ENCODE measurements at places on chromosomes 16 and 17.

- DNase-seq: no peak
Observed at GRCh38 chr17:27366437-27366836, 72.5 kb downstream of the WSB1 start.

DNA sequence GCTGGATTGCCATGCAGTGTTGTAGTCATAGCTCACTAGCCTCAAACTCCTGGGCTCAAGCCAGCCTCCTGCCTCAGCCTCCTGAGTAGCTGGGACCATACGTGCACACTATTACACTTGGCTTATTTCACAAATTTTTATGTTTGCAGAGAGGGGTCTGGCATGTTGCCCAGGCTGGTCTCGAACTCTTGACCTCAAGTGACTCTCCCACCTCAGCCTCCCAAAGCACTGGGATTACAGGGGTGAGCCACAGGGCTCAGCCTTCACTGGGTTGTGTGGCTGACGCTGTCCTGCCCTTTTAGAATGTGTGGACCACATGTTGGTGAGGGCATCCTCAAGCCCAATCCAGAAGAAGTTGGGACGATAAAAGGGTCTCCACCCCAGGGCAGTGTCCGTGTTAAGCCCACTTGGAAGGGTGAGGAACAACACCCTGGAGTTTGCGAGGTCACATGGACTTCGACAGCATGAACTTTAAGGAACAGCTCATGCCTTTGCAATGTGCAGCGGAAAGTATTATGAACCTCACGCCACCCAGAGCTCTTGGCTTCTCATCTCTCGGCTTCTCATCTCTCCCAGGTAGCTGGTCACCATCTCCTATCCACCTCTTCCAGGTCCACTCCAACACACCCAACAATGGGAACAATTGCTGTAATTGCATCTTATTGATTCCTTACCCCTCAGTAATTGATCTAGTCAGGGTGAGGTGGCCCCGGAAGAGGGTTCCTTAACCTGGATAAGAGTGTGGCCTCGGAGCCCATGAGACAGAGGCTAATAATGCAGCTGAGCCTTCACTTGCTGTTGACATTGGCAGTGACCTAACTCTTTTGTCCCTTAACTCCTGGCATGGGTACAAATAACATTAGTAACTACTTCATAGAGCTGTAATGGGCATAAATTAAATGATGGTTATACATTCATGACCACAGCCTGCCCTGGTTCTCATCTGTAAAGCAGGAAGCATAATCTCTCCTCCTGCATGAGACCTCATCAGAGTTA lies 6.7 kb downstream of the FOXL1 start:
- DNase-seq: no peak

- DNase-seq: no peak
Observed at GRCh38 chr17:1787301-1787902, 25.5 kb downstream of the SERPINF1 start.

DNA sequence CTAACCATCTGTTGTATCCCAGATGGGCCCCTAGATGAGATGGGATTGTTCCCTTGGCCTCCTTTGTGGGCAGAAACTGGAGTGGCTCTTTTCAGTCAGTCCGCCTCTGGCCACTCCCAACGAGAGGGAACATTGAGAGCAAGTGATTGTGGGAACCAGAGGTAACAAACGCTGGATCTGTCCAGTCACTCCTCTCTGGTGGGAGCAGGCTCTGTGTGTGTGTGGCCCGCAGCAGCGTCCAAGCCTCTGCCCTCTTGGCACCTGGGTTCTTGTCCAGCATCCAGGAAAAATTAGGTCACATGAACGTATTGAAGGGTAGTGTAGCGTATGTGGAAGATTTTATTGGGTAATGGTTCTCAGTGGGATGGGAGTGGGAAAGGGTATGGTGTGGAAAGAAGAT lies 101.9 kb upstream of the COX10 start:
- DNase-seq: no peak

- no peak for DNase-seq
Observed at GRCh38 chr16:53007095-53007494, 45.6 kb downstream of the CHD9NB start.

DNA sequence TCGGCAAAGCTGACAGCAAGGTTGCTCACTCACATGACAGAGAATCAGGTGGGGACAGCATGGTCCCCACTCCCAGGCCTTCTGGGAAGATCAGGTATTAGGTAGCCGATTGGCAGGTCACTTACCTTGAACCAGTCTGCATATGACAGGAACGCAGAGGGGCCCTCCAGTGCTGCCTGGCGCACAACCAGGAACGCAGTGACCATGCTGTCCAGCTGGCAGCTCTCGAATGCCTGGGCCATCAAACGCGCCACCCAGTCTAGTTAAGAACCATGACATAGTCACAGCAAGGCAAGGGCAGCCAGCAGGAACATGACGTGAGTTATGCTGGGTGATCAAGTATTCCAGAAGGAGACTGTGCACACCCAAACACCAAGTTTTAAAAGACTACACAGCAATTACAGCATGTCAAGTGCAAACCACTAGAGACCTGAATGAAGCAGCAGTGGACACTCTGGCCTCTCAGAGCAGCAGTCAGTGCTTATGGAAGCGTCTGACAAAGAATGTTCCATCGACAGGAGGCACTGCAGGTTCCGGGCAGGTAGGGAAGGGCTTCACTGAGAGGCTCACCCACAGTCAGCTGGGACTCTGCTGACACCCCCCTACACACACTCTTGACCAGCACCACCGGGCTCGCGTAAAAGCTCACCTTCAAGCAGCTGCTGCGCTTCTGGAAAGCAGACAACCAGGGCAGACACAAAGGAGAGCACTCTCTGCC lies 25.0 kb downstream of the FANCA start:
- no peak for DNase-seq

GRCh38 chr17:27488231-27488630 lies 32.0 kb downstream of the KSR1 start:
- no peak for DNase-seq

DNA sequence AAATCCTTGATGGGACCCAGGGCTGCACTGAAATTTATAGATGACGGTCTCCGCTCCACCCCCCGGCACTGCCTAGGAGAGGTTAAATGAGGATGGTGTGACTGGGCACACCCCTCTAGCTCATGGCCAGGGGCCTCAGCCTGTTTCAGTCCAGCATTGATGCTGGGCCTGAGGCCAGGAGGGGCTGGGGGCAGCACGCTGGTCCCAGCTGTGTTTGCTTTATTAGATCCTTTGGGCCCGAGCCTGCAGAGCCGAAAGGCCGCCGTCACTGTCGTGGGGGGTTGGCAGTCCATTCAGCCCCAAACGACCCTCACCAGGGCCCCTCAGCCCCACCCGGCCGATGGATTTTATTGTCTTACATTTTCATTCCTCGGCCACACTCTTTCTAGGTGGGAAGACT lies 10.8 kb upstream of the DOK4 start:
- DNase-seq: no peak

DNA sequence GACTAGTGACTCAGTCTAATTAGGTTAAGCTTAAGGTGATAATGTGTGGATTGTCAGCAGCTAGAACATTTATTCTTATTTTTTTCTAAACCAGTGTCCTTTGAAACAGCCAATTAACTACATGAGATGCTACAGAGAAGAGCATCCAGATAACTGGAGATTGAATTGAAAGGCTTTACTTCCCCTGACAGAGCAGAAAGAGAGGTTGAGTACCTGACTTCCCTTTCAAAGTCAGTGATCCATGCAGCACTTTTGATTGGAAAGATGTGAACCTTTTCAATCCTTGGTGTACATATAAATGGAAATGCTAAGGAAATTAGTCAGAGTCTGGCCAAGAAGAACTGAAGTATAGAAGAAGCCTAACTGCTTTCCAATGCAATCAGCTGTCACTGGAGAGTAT lies 653.8 kb downstream of the CDH8 start:
- DNase-seq: no peak

- DNase-seq: peak; percentile 38
Observed at GRCh38 chr16:56617212-56618085, 8.1 kb upstream of the MT1E start.

All from CD4-positive, alpha-beta T cell treated with Interleukin-12 subunit alpha and Interleukin-12 subunit beta, for 1 hour (primary cell).